Globus pallidus (tissue), 1 donor: ENCODE measurements at places on chromosomes 5 and 9.

DNA sequence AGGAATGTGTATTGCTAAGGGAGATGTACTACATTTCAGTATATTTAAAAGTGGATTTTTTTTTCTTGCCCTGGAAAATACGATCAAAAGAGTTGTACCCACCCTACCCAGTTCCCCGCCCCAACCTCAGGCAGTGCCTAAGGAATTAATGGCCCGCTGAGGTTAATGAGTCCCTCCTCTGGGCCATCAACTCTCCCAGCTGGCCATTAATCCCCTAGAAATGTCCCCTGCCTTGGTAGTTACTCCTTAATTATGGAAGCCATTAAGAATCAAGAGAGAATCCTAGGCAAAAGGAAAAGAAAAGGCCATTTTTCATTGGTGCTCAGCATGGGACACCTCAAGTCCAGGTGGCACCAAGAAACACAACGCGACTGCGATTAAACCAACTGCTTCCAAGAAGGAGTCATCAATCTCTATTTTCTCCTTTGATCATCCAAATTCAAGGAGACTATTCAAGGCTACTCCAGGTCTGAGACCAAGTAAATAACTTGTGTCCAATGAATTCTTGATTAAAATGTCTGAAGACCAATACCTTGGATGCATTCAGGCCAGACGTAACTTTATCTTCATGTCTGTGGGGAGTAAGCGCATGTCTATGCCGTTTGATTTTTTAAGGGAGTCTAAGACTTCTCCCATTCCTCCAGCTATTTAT lies 1962.2 kb upstream of the WWC1 start:
- DNase-seq: no peak

GRCh38 chr9:14096258-14096922 lies 217.6 kb downstream of the NFIB start:
- DNase-seq: no peak

DNA sequence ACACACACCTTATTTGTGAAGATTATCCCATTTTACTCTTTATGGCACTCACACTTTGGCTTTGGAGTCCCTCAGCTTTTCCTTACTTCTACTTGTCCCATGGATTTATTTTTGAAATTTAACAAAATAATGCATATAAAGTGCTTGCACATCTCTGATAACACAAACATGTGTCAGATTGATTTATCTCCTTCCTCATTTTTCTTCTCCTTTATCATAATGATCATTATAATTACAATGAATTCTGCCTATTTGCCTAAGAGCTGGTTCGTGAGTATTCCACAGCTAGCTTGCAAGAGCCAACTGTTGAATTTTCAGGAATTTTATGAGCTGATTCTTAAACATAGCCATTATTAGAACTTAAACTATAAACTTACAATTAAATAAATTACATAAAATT lies 347.7 kb downstream of the CHSY3 start:
- DNase-seq: no peak

- DNase-seq: peak; percentile 99
These were observed at the start of gene RNF20 for GRCh38 chr9:101533334-101534204. TSS of gene RNF20 (plus strand) at chr9:101533853. CDS start at chr9:101535424, 1,571 bp downstream.

DNA sequence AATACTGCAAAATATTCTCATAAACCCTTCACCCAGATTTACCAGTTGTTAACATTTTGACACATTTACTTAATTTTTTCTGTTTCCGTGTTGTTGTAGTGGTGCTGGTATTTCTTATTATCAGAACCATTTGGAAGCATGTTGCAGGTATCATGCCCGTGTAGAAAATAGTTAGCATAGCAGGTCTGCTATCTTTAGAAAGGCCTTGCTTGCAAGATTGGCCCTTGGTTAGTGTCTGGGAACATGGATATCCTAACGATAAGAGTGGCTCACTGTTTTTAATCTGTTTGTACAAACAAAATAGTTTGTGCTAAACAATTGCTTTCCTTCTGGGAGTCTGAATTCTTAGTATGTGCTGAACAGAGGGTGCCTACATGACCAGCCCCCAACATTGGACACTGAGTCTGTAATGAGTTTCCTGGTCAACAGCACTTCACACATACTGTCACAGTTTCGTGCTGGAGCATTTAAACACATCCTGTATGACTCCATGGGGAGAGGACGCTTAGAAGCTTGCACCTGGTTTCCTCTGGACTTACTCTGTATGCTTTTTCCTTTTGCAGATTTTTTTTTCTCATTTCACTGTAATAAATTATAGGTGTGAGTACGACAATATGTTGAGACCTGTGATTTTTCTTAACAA lies 66.9 kb downstream of the MAN2A1 start:
- no peak for DNase-seq

DNA sequence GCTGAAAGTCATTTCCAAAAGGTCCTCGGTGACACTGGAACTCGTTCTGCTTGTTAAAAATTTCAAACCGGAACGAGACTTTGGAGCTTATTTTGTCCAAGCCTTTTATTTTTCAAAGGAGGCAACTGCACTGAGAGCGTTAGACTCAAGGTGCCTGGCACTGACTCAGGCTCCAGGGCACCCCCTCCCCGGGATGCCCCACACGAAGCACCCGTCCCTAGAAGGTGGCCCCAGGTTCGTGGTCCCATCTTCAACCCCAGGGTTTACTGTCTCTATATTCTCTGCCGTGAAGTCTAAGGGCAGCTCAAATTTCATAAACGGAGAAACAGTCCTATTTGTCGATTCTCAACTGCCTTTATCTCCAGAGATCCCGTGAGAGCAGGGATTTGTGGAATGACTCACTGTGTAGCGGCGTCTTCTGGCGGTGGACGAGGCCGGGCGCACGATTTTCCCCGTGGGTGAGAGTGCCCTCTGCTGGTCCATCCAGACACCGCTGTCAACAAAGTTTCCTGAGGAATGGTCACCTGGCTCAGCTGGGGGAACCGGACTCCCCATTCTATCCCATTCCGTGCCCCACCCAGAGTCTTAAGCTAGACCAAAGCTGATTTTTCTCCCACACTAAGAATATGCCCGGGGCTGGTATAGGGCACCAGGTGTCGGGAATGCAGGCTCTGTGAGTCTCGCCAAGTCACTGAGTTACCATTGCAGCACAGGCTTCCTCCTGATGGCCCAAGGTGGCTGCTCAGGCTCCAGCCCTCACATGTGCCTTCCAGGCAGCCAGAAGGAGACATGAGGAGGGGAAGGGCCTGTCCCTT lies 27.1 kb upstream of the SLC6A19 start:
- DNase-seq: no peak

DNA sequence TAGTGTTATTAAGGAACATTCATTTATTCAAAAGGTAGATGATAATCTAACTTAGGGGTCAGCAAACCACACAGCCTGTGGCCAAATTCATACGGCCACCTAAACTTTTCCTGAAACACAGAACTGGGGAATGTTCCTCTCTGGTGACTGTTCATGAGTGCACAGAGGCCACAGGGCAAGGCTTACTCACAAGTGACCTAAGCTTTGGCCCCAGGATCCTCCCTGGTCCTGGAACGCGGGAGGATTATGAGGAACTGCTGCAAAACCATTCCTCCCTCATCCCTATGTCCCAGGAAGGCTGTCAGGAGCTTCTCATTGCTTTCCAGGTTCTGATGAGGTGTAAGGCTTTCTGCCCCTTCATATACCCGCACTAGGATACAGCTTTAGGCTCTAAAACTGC lies 397.6 kb downstream of the SEMA5A start:
- DNase-seq: no peak

- DNase-seq: no peak
These were observed 57.9 kb downstream of the PBX3 start for GRCh38 chr9:125805057-125805456.

- no peak for DNase-seq
These were observed 143.3 kb upstream of the ADAMTSL1 start for GRCh38 chr9:18330401-18331309.

GRCh38 chr9:131562032-131562959 lies 17.0 kb downstream of the PRRT1B start:
- no peak for DNase-seq

- peak; percentile 88 for DNase-seq
These were observed 48.2 kb upstream of the TLR4 start for GRCh38 chr9:117656002-117656401.

DNA sequence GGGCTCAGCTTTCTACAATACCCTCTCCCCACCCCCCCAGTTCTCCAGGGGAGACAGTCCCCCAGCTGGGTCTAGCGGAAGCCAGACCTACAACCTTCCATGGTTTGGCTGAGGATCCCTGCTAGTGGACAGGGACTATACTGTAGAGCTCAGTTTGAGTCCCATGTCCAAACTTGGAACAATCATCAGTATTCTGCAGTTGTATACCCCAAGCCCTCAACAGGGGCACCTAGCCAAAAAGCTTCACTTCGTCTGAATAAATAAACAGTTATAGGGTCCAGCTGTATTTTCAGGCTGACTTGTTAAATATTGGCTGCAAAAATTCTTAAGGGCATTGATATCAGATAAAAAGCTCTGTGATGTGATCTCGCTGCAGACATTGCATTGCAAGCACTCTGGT lies 15.4 kb upstream of the C9 start:
- peak; percentile 32 for DNase-seq

- no peak for DNase-seq
These were observed 214.7 kb downstream of the HSPA4 start for GRCh38 chr5:133266527-133266878.

GRCh38 chr5:103561685-103562452 lies 720 bp downstream of the NUDT12 start:
- no peak for DNase-seq

GRCh38 chr5:151315998-151316597 lies 12.5 kb upstream of the SLC36A3 start:
- DNase-seq: peak; percentile 41

GRCh38 chr5:176342158-176342483 lies 19.4 kb downstream of the KIAA1191 start:
- DNase-seq: no peak

GRCh38 chr5:38831909-38832308 lies 13.9 kb upstream of the OSMR start:
- DNase-seq: no peak

- DNase-seq: no peak
These were observed 129.4 kb downstream of the C9orf50 start for GRCh38 chr9:129491487-129491855.

DNA sequence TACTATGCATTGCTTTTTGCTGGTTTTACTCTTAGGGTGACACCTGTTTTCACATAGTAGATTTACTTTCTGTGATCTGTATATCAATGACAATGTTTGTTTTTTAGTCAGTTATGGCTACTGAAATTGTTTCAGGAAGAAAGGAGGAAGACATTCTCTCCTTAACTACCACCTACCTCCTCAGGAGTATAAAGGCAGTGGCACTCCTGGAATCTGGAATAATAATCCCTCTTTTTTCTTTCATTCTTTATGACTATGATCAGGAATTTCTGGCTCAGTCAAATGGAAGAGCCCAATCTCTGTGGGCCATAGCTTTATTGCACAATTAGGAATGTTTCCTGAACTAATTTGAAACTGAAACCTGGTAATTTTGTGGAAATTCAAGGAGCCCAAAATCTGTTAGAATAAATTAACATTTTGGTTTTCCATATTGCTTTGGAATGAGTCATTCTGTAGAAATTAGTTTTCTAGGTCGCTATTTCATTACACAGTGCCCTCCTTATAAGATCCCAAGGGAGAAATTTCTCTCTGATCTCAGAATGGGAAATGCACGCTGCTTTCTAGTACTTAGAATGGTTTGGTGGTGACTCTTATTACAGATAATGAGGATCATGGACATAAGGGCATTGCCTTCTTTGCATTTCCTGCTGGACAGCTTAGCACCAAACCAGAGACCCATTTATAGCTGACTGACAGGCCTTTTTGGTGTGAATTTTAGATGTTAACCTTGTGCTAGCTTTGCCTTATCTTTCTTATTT lies 95.3 kb upstream of the VLDLR start:
- no peak for DNase-seq

GRCh38 chr5:119078071-119078846 lies 7.4 kb downstream of the DMXL1 start:
- DNase-seq: no peak

- no peak for DNase-seq
These were observed 1.4 kb downstream of the OR2V1 start for GRCh38 chr5:181129601-181130000.

DNA sequence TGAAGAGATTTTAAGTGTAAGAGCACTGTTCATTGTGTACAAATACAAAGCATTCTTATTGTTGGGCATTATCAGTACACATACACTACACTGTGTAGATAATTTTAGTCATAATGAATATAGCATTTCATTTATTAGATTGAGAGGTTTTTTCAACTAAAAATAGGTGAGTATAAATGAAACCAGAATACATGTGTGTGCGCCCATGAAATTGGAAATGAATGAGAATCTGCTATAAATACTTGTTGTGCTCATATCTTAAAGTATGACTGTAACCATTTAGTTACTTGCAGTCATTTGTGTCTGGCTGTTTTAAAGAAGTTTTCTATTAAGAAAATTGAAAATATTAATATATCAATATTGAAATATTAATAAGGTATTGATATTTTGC lies 189.0 kb upstream of the MEF2C start:
- DNase-seq: no peak

DNA sequence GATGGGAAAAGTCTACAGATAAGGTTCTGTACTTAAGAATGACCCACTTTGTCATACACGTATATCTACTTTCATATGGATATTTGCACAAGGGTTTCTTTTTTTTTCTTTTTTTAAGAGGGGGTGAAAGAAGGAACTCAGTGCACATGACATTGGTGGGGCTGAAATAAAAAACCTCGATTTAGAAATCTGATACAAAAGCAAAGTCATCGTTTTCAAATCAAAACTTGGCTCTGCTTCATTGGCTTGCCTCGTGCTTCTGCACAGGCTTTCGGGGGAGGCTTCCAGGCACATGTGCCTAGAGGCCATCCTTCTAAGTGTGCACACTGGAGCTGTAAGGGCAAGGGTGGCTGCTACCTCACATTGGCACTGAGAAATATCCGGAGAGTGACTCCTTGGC lies 31.1 kb downstream of the PTTG1 start:
- DNase-seq: no peak

DNA sequence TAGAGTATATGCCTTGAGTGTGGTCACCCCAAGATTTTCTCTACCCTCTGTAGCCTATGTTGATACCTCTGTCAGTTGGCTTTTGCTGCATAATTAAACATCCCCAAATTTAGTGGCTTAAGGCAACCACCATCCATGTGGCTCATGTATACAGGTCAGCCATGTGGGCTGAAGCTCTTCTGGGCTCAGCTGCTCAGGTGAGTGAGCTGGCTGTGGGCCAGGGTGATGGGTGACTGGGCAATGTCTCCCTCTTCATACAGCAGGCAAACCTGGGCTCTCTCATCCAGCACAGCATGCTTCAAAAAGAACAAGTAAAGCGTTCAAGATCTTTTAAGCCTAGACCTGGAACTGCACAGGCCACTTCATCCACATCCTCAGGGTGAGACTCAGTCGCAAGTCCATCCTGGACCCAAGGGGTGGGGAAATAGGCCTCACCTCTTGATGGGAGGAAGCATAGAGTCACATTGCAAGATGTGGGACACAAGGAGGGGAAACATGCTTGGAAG lies 188.2 kb upstream of the TAS2R1 start:
- no peak for DNase-seq

DNA sequence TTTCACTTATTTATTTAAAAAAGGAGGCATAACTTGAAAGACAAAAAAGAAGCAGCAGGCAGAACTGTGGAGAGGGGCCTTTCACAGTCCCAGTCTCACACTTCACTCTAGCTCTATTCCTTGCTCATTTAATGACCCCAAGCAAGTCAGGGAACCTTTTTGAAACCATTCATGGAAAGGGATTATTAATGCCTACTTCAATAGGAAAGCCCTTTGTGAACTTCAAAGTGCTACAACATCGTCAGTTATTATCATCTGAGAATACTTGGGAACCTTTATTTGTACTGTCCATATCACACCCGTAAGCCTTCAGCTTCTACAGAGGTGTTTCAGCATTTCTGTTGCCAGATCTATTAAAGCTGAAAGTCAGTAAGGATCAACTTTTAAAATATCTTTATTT lies 320.2 kb downstream of the TMEM161B start:
- no peak for DNase-seq

- DNase-seq: no peak
These were observed 383.5 kb downstream of the RASEF start for GRCh38 chr9:82679472-82679871.
